Activated naive CD4-positive, alpha-beta T cell treated with Interleukin-2 at 50 U/mL for 16 hours (primary cell): ENCODE measurements at places on chromosomes 3 and 15.

- no peak for DNase-seq
These were observed 44.2 kb upstream of the PLXNA1 start for GRCh38 chr3:126938520-126939337.

DNA sequence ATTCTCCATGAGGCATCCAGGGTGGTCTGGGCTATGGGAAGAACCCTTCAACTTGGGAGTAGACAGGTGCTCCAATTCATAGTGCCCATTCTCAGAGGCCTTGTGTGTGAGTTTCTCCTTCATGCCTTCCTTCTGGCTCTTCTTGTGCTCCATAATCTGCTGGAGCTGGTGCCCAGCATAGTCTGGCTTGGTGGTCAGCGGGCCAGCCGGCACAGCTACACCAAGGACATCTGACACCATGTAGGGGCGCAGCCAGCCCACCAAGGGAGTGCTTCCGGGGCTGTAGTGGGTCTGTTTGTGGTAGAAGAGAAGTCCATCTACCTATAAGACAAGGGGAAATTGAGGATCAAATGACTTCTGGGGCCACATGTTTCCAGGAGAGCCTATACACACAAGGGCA lies 19.2 kb upstream of the PTPN9 start:
- no peak for DNase-seq

- no peak for DNase-seq
These were observed 36.2 kb upstream of the ATOSA start for GRCh38 chr15:52715411-52715810.

DNA sequence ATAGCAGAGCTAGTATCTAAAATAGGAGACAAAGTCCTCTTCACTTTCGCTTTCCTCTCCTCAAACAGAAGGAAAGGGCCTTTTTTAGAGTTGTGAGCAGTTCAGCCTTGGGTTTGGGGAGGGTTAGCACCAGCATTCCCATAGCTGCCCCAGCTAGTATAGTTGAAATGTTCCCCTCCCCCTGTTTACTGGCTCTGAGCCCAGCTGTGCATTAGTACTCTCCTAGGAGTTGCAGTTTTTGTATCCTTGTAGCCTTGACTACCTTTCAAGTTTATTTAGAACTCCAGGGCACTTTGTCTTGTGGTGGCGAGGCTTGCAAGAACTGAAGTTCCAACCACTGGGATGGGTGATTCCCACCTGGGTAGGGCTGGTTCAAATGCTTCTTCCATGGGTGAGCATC lies 245.1 kb upstream of the NAALADL2 start:
- DNase-seq, result no peak

DNA sequence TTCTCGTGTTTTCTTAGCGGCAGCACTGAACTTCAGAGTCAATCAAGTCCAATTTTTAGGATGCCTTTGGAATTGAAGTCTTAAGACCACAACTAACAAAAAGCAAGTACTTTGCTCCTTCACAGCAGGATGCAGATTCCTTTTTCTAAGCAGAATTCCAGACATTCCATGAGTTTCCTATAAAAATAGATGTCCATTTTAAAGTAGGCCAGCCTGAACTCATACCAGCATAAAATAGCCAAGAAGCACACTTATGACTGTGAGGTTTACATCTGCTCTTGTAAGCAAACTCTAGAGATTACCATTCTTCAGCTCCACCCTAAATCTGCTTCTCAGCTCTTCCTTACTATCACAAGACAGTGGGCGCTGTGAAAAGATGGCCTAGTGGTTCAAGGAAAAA lies 85.8 kb downstream of the THBS1 start:
- no peak for DNase-seq

DNA sequence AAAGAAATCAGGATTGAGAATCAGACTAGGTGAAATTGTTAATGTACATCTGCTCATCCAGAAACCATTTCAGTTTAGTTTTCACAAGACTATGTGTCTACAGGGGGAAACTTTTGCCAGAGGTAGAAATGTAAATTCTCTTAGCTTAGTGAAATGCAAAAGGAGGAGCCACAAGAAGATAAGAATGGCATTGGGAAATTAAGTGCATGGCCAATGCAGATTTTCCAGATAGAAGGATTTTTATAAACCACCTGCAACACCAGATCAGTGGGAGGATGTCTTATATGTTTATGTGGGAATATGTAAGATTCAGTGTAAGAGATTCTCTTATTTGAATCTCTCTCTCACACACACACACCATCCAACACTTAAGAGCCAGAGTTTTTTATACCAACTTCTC lies 67.2 kb downstream of the HMG20A start:
- no peak for DNase-seq
